ENCODE measurements at places on chromosomes 6 and 20. TPM values are rescaled to one million over a fixed set of nuclear protein-coding genes. Genes with fewer than 3 reads are reported as not detected.

- no peak for DNase-seq
Observed at GRCh38 chr6:125004198-125004597, 42.0 kb downstream of the RNF217 start.

- DNase-seq: no peak
Observed at GRCh38 chr20:8974009-8974708, 94.7 kb upstream of the PLCB4 start.

- no peak for DNase-seq
Observed at GRCh38 chr20:24577271-24577909, 108.0 kb downstream of the SYNDIG1 start.

DNA sequence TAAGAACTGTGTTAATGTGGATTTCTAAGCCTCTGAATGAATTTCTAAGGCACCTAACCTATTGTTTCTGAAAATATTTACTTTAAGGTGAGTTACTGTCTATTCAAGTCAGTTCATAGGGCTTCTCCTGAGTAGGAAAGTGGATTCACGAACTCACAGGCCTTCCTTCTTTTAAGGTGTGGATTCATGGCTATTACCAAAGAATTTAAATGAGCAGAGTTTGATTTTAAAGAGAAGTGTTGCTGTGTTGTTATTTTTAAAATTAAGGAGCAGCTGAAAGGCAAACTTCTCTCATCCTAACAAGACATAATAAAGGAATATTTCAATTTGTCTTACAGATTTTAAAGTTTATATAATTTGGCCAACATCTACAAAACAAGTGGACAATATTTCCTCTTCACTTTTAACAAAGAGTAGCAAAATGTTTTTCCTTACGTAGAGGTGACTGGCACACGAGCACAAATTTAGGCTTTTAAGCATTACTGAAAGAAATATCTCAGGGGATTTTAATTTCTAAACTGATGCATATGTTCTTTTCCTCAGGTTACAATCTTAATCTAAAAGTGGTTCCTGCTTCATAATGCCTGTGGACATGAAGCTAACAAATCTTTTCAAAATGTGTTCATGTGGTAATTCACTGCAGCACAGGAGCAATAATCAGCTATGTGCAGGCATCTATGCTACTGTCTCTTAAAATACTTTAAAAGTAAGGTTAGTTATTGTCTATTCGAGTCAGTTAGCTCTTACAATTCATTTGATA lies 602 bp upstream of the TSPYL4 start:
- no peak for DNase-seq

GRCh38 chr6:24953726-24954125 lies 18.0 kb upstream of the RIPOR2 start:
- no peak for DNase-seq

DNA sequence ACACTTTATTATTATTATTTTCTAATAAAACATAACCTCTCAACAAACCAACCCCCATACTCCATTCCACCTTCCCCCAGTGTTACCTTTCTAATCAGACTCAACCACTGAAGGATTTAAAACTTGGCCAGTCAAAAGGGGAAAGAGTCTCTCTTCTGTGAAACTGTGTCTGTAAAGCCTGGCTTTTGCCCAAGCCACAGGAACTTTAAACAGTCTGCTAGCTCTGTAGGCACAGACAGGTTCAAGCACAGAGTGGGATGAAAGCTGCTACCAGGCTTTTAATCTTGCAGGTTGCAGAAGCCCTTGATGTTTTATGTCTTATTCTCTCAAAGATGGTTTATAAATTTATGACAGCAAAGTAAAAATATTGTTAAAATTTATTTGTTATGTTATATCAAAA lies 585.7 kb downstream of the TENT5A start:
- no peak for DNase-seq

- DNase-seq: no peak
Observed at GRCh38 chr6:5132731-5133130, 47.6 kb downstream of the PPP1R3G start.

GRCh38 chr6:52489881-52490280 lies 69.7 kb downstream of the EFHC1 start:
- no peak for DNase-seq

- DNase-seq: peak; percentile 93
Observed at GRCh38 chr6:30678964-30679726, 6.3 kb upstream of the DHX16 start.

- no peak for DNase-seq
Observed at GRCh38 chr20:21424846-21425245, 27.5 kb upstream of the NKX2-4 start.

- no peak for DNase-seq
Observed at GRCh38 chr6:73004861-73005260, 220.4 kb downstream of the KHDC1L start.

GRCh38 chr6:54366667-54367327 lies 58.6 kb downstream of the TINAG start:
- DNase-seq: no peak

DNA sequence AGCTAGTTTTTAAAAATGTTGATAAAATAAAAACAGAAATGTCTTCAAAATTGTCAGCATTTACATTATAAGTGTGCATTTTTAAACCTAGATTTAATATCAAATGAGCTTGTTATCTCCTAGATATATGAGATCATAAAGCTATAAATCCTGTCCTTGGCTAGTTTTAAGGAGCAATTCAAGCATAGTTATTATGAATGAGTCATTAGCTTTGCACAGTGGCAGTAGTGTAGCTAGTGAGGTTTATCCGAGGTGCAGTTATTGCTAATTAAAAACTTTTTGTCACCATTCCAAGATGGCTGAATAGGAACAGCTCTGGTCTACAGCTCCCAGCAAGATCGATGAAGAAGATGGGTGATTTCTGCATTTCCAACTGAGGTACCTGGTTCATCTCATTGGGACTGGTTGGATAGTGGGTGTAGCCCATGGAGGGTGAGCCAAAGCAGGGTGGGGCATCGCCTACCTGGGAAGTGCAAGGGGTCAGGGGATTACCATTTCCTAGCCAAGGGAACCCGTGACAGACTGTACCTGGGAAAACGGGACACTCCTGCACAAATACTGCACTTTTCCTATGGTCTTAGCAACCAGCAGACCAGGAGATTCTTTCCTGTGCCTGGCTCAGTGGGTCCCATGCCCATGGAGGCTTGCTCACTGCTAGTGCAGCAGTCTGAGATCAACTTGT lies 108.8 kb upstream of the SYNCRIP start:
- DNase-seq: no peak

DNA sequence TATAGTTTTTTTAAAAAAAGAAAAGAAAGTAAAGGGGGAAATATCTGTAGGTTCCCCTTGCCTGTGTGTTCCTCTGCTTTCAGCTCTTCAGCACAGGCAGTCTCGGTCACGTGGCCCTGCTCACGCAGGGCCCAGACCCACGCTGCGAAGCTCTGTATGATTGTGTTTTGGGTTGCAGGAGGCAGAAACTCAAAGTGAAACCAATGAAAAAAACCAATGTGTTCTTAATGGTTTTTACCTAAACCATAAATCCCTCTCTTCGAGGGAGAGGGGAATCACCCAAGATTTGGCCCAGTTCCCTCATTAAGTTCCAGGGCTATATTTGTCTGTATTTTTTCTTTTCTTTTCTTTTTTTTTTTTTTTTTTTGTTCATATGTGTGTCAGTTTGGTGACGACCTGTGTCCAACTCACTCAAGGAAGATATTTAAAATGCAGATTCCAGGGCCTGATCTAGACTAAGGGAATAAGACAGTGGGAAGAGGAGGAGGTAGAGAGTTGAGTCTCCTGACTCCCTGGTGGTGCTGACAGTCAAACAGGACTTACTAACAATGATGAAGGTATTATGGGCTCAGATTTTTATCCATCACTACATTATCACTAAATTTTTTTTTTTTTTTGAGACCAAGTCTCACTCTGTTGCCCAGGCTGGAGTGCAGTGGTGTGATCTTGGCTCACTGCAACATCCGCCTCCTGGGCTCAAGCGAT lies 33.8 kb upstream of the RREB1 start:
- peak; percentile 70 for DNase-seq

DNA sequence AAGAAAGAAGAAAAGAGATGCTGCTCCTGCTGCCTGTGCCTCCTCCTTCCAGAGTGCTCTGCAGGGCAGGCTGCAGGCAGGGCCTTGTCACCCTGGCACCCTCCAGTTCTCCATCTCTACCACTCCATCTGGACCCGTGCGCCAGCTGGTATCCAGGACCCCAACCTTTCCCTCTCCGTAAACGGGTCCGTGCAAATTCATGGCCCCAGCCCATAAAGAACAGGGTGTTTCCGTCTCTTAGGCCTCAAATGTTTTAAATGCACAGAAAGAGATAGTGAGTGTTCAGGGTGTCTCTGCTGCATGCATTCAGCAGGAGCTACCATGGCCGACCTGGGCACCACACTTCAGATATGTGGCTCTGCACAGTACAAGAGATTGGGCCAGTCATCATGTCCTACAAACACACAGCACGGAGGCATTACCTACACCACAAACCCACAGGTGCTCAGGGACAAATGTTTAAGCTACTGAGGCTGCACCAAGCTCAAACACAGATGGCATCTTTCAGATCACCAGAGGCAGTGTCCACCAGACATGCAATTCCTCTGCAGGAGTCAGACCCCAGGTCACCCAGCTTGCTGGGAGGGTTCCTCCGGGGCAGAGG lies 258.1 kb downstream of the DLL1 start:
- DNase-seq: no peak

- no peak for DNase-seq
Observed at GRCh38 chr6:162459985-162460384, 267.6 kb downstream of the PRKN start.

DNA sequence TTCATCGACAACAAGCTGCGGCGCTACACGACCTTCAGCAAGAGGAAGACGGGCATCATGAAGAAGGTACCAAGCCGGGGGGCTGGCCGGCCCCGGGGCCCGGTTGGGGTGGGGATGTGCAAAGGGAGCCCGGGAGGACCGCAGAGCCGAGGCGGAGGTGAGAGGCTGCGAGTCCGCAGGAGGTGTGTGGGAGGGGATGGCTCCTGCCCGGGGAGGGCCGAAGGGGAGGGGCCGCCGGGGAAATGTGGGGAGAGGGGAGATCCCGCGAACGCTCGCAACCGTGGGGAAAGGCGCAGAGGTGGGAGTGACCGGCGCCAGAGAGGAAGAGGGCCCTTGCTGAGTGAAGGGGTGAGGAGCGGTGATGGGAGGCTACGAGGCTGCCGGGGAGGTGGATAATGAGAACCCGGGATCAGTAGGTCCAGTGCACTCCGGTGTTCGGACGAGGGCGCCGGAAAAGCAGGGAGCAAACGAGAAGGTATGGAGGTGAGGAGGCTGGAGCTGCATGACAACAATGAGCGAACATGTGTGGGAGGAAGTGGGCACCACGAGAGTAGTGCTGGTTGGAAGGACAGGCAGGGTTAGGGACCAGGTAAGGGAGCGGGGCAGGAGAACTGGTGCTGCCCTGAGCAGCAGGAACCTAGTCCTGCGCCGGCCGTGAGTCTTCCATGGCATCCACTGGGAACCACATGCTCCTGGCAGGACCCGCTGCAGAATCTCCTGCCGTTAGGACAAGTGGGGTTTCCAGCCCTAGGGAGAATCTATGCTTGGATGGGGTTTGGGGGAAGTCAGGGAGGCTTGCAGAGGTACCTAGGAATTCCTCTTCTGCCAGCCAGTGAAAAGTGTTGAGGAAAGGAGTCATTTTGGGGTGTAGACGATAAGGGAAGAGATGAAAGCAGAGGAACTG lies 1.3 kb downstream of the SRF start:
- DNase-seq: peak; percentile 58

DNA sequence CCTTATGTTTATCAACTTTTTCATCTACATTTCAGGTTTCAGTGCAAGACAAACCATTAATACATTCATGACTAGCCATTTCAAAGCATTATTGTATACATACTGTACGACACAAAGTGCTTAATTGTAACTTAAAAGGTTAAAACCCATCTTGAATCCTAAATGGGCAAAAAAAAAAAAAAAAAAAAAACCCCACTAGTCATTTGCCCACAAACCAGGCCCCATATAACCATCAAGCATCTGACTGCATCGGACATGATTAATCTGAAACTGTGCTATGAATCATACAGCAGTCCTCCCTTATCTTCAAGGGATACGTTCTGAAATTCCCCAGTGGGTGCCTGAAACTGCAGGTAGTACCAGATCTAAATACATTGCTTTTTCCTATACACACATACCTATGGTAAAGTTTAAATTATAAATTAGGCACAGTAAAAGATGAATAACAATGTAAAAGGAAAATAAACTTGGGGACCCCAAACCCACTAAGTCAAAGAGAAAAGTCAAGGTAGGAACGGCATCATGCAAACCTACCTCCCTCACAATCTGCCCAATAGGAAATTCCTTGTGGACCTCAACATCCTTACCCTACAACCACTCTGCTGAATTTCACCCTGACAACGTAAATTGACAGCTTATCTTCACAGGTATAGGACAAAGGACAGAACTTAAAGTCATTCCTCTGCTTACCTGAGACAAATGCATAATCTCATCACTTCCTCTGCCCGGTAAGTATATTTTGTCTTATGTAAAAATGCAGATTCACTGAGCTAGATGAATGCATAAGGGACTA lies 14.3 kb downstream of the B4GALT5 start:
- DNase-seq: peak; percentile 40

DNA sequence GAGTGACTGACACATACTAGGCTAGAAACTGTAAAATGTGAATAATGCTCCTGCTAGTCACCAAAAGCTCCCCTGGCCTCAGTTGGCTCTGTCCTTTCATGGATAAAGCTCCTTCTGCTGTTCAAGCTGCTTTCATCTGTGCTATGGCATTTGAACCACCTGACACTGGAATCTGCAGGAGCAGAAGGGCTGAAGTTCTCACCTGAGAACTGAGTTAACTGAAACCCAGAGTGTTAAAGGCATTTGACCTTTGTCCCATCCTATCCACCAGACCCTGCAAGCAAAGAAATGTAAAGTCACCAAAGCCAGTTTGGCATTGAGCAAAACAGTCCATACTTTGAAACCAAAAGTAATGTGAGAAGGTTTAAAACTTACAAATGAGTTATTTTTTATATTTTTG lies 77.7 kb downstream of the BMP2 start:
- no peak for DNase-seq

GRCh38 chr6:12383448-12383847 lies 93.3 kb downstream of the EDN1 start:
- no peak for DNase-seq

- DNase-seq: no peak
Observed at GRCh38 chr20:12528104-12528503, 480.7 kb upstream of the SPTLC3 start.

- DNase-seq: no peak
Observed at GRCh38 chr20:47290666-47291430, 65.7 kb downstream of the ZMYND8 start.

IFT52 gene
- total RNA-seq: 16.6 TPM

PRL gene
- total RNA-seq: not detected

NNAT gene
- total RNA-seq: 0.36 TPM

ITPR3 gene
- total RNA-seq: 35.5 TPM

CRNKL1 gene
- 28.8 TPM for total RNA-seq

NRSN1 gene
- total RNA-seq: not detected

NDUFAF4 gene
- 98.4 TPM for total RNA-seq

SLC17A3 gene
- total RNA-seq: not detected

SLC22A3 gene
- total RNA-seq: not detected

NR2E1 gene
- not detected for total RNA-seq

SNX3 gene
- total RNA-seq: 81.6 TPM

ENPP5 gene
- total RNA-seq: 0.33 TPM

SYCP2L gene
- total RNA-seq: not detected

HS3ST5 gene
- total RNA-seq: not detected

PRR18 gene
- 0.33 TPM for total RNA-seq

TPD52L1 gene
- total RNA-seq: 0.40 TPM

LTB gene
- 273 TPM for total RNA-seq

UBD gene
- 2.3 TPM for total RNA-seq

Measured in activated naive CD8-positive, alpha-beta T cell treated with anti-CD3 and anti-CD28 coated beads for 36 hours (primary cell).